ENCODE measurements at places on chromosomes 12 and 14.

- DNase-seq: no peak
These were observed 25.4 kb downstream of the PPP4R3A start for GRCh38 chr14:91484744-91485143.

- no peak for DNase-seq
These were observed 16.5 kb downstream of the SLC15A4 start for GRCh38 chr12:128807161-128807724.

DNA sequence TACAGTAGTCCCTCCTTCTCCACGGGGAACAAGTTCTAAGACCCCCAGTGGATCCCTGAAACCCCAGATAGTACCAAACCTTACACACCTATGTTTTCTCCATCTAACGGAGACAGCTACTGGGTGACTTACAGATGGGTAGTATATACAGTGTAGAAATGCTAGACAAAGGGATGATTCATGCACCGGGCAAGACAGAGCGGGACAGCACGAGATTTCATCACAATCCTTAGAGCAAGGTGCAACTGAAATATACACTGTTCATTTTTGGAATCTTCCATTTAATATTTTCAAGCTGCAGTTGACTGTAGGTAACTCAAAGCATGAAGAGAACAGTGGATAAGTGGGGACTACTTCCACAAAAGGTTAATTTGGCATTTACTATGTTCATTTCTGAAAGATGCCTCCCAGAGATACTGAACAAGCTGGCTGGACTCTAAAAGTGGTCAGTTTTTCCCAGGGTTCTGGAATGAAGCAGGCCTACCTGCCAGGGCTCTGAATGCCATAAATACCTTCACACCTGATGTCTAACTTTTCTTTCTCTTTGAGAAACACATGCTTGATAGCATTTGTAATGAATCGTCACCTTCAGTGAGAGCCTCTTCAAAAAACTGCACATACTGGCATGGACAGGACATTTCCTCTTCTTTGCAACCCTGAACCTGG, 127.7 kb upstream of the FOXN3 start:
- no peak for DNase-seq

DNA sequence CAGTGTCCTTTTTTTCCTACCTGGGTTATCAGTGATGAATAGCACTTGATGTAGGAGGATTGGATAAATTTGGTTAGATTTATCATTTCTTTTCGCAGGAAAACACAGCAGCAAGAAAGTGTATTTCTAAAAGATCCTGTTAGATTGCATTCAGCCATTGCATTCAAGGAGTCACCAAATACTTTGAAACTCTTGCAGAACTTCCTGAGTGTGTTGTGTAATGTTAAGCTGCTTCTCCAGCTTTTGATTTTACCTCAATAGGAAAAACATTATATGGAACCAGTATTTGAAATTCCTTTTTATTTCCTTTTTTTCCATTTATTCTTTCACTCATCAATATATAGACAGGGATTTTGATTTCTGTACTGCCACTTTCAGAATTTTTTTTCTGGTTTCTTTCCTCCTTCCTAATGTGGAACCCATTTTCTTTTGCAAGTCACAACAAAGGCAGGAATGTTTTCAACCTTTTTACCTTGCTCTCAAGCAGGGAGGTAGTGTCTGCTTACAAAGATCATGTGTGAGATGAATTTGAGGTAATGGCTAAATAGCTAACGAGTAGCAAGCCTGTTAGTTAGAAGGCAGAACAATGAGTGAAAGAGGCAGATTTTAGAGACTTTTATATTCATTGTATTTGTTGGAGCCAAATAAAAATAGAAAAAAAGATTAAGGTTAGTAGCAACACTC, 56.2 kb downstream of the PPHLN1 start:
- DNase-seq: no peak

DNA sequence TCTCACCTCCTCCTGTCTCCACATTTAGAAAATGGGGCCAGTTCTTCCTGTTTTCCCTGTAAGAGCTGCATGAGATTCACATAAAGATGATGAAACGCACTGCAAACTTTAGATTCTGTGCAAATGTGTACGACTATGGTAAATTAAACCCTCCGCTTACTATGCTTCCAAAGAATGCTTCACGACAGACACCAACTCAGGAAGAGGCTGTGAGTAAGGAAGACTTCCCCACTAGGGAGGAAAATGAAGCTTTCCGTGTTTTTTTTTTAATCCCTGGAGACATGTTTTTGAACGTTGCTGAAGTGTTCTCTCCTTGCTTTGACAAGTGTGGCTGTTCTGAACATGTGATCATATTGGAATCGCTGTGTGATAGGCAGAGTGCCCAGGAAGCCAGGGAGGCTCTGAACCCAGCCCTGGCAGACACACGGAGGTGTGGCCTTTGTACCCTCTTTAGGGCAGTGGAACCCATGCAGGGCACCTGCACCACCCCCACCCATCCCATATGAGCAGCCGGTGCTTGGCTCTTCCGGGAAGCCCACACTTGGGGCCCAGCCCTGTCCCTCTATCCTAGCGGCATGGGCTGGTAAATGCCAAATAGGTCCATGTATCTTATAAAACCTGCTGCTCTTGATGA, 7.5 kb upstream of the SYNE3 start:
- no peak for DNase-seq

DNA sequence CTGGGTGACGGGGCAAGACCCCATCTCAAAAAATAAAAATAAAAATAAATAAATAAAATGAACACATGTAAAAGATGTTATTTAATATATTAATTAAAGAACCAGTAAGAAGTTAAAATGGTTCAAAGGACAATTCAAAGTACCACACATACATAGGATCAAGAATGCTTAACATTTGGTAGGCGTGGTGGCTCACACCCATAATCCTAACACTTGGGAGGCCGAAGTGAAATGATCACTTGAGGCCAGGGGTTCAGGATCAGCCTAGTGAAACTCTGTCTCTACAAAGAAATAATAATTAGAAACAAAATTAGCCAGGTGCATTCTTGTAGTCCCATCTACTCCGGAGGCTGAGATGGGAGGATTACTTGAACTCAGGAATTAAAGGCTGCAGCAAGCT, 53.3 kb downstream of the SPATS2 start:
- DNase-seq: no peak

GRCh38 chr14:50823051-50823761, 7.8 kb downstream of the NIN start:
- DNase-seq: no peak

- no peak for DNase-seq
These were observed 126.1 kb upstream of the EEA1 start for GRCh38 chr12:93055221-93055620.

DNA sequence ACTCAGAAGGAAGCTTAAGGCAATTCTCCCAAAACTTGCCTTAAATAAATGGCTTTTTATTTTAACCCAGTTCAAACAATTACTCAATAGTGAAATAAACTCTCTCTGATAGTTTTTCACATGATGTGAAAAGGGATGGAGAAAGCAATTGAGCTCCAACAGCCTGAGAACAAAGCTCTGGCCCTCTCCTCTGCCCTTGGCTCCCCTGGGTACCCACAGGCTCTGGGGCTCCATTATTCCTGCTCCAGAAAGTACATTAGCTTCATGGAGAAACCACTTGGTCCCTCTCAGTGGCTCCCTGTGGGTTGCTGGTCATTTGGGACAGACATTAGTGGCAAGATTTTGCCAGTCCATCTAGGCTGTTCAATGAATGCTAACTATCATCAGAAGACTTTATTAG, 242.8 kb downstream of the ATP23 start:
- no peak for DNase-seq

- DNase-seq: no peak
These were observed 1076.5 kb upstream of the FLRT2 start for GRCh38 chr14:84453307-84453950.

DNA sequence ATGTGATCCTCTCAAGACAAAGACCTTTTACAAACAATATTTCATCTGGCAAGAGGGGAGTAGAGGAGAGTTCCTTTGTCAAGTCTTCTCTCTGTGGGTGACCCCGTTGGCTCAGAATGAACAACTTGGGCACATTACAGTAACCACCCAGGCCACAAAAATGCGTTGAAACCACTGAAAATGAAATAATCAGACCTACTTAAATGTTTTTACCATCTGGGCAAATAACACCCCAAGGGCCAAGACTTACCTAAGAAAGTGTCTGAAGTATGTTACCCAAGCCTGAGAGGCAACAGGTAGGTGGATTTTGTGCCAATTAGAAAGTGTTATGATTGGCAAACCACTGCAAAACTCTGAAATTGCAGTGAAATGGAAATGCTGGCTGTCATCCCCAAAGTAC, 1.3 kb downstream of the TC2N start:
- no peak for DNase-seq

DNA sequence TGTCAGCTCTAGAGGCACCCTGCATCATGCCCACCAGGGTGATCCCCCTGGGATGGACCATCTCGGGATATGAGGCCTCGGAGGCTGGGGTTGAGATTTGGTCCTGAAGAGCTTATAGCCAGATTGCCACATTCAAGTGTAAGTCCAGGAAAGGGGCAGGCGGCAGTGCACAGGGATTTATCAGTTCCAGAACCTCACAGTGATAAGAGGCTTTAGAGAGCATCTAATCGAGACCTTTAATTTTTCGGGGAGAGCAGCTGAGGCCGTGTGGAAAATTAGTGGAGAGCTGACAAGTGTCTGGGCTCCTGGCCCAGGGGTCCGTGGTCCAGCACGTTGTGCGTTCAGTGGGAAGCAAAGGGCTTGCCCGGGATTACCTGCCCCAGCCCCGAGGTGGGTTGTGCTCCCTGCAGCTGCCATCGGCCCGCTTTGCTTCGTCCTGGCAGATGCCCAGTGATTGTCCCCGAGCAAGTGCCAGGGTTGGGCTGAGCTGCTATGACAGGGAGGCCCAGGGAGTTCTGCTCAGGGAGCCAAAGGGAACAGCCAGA, 52.1 kb downstream of the C14orf132 start:
- DNase-seq: no peak

GRCh38 chr12:89874146-89874545, 165.5 kb upstream of the ATP2B1 start:
- no peak for DNase-seq

DNA sequence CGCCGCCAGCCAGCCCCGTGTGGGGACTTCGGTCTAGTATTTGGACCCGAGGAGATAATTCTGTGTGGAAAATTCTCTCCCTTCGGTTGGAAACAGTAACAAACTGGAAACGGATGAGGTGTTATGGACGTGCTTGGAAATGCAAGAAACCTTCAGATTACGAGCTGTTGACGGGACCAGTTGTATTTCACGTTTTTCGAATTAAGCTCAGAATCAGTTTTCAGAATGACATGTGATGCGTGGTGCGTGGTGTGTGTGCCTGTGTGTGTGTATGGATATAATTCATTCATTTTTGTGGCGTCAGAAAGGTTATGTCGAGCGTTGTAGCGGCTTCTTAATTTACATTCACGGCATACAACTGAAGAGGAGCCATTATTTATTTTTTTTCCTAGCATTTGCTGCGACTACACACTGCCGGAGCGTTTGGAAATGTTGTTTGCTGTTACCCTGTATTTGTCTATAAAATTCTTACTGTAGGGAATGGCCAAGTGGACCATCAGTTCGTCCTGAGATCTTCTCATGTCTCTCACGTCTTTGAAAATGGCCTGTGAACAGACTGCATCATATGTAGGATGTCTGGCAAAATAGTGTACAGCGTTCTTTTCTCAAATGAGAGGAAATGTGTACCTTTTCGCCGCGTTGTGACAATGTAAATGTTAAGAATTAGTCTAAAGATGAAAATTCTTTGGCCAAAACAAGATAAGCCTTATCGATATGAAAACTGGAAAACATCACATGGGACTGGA, 1.3 kb downstream of the TRAF3 start:
- DNase-seq: no peak

- DNase-seq: peak; percentile 82
These were observed 7.0 kb downstream of the MLF2 start for GRCh38 chr12:6745741-6746525.

GRCh38 chr12:27133022-27133590, 50.7 kb upstream of the C12orf71 start:
- no peak for DNase-seq

DNA sequence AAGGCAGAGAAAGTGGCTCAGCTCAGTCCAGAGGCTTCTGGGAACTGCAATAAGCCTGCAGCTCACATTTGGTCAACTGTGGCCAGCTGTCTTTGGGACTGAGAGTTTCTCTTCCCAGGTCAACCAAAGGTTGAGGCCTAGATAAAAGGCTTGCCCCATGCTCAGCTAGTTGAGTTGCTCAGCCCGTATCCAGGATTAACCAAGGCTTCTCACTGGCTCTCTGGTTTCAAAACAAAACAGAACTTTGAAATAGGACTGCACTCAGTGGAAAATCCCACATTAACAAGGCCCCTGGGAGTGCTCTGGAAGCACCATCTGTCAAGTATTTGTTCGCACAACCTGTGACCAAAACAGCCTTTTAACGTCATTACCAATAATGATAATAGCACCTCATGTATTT, 40.3 kb upstream of the NUAK1 start:
- DNase-seq: no peak

GRCh38 chr12:8692573-8692972, 5.2 kb upstream of the RIMKLB start:
- no peak for DNase-seq

DNA sequence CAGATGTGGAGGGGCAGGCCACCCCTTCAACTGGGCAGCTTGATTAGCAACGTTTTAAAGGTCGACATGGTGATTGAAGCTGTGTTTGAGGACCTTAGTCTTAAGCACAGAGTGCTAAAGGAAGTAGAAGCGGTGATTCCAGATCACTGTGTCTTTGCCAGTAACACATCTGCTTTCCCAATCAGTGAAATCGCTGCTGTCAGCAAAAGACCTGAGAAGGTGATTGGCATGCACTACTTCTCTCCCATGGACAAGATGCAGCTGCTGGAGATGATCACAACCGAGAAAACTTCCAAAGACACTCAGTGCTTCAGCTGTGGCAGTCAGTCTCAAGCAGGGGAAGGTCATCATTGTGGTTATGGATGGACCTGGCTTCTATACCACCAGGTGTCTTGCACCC, 23.9 kb upstream of the AICDA start:
- no peak for DNase-seq

DNA sequence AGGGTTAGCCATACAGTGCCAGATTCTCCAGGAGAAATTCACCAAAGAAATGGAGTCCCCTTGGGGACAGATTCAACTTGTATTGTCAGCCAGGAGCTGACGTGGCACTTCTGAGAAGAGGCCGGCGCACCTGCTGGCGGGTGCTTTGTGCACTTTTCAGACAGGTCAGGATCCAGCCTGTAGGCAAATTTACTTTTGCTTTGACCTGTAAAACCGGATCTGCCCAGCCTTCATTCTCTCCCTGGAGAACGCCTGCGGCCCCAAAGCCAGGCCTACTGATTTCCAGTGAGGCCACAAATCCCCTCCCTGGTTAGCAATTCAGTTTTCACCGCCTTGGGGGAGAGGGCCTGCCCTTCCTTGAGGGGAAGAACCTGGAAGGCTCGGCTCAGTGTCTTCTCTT, 17.4 kb downstream of the P2RX4 start:
- no peak for DNase-seq

GRCh38 chr12:104526320-104526719, 69.6 kb downstream of the CHST11 start:
- DNase-seq: no peak
